ENCODE measurements at places on chromosomes 3 and 15.

GRCh38 chr3:39134305-39134704, 19.1 kb downstream of the CSRNP1 start:
- no peak for DNase-seq

GRCh38 chr3:133130168-133130567, 92.0 kb downstream of the TMEM108 start:
- DNase-seq, result no peak

DNA sequence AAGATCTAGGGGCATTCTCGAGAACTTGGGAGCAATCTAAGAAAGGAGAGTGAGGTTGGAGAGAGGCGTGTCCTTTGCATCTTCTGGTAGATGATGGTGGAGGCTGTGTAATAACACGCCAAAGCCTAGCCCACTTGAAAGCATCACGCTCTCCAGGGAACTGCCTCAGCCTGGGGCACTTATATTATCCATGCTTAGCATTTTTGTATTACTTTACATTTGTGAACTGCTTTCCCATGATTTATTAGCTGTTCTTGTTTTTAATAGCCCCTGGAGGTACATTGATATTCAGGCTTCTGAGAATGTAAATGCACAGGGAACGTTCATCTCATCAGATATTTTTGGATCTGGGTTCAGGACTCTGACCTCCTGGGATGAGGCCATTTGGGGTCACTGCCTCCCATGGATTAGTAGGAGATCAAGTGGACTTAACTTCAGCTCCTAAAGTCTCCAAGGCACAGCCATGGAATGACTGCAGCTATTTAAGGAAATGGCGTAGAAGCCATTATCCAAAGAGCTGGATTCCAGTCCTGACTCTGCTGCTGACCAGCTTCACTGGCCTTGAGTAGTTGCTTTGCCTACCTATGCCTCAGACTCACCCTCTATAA, 124.9 kb downstream of the LPP start:
- DNase-seq, result no peak

GRCh38 chr3:19769694-19770093, 164.3 kb downstream of the EFHB start:
- no peak for DNase-seq

DNA sequence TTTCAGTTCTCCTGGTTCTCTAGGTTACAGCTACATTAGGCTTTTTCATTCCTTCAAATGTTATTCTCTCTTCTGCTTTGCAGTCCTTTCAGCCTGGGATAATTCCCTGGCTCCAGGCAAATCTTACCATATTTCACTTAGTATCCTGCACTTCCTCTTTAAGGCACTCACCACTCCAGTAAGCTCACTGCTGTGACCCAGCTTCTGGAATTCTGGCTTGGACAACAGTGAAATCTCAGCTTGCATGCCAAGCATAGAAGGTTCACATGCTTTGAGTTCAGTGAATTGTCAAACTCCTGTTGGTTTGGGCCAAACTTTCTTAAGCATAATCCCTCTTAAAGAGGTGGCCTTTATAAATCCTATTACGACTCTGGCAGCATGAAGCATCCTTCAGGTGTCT, 69.4 kb downstream of the SCN10A start:
- no peak for DNase-seq

GRCh38 chr3:177041021-177041729, 156.1 kb downstream of the TBL1XR1 start:
- DNase-seq, result peak; percentile 59

- no peak for DNase-seq
Measured at GRCh38 chr3:8298021-8298954, 203.3 kb upstream of the LMCD1 start.

- DNase-seq, result peak; percentile 80
Measured at GRCh38 chr3:189355481-189356201, 183.9 kb downstream of the TPRG1 start.

- peak; percentile 42 for DNase-seq
Measured at GRCh38 chr3:4493941-4494894, 1.1 kb downstream of the ITPR1 start.

DNA sequence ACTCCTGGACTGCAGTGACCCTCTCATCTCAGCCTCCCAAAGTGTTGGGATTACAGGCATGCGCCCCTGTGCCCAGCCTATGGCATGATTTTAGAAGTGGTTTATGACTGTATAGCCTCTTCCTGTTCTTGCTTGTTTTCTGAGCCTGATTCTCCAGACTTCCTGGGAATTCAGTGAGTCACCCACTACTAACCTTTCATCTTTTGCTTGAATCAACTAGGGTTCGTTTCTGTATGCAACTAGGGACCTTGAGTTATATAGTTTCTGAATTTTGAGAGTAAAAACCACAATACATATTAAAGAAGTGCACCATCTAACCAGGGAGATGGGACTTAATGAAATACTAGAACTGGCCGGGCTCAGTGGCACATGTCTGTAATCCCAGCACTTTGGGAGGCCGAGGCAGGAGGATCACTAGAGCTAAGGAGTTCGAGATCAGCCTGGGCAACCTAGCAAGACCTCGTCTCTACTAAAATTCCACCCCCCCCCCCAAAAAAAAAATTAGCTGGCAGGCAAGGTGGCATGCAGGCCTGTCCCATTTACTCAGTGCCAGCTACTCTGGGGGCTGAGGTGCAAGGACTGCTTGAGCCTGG, 76.0 kb downstream of the ZNF609 start:
- DNase-seq, result peak; percentile 75

DNA sequence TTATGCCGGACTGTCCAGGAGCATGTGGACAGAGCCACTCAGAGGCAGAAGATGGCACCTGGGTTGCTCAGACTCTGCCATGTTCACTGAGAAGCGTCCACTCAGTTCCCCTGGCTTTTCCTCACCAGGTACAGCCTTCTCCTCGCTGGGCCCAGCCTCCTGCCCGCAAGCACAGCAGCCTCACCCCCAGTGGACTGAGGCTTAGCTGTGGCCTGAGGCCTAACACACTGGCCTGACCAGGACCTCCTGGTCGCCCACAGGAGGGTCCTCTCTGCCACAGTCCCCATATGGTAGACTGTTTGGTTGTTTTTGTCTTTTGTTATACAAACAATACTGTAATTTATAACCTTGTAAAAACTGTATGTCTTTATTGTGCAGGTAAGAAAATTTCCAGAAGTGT, 15.5 kb downstream of the HTR3C start:
- DNase-seq, result no peak

- DNase-seq, result no peak
Measured at GRCh38 chr3:101879102-101879501, 29.8 kb downstream of the NFKBIZ start.

- DNase-seq, result no peak
Measured at GRCh38 chr3:171845481-171846284, 2.5 kb downstream of the TMEM212 start.

GRCh38 chr3:184659797-184660301, 52.0 kb downstream of the MAGEF1 start:
- DNase-seq, result peak; percentile 4

DNA sequence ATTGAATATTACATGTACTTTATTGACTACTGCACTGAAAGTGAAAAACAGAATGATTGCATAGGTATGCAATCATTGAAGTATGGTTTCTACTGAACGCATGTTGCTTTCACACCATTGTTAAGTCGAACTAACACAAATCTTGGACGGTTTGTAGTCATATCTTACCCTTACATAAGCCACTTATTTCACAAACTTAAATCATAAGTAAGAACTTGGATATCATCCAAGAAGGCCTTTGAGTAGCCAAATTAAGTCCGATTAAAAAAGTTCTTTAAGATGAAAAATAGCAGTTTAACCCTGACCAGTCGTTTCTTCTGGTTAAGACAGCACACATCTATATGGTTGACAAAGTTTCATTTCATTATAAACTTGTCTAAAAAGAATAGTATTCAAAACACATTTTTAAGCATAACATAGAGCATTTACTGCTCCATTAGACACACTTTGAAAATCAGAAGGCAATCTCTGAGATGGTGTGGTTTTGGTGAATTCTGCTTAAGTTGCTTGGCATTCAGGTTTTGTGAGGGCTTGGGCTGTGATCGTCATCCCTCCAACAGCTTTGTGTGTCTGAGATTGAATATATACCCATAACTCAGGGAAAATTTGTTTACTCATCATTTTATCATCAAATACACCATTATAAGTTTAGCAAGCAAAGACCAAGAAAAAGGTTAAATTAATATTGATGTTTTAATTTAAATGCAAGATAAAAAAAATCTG, 92.2 kb downstream of the NFKBIZ start:
- peak; percentile 87 for DNase-seq

DNA sequence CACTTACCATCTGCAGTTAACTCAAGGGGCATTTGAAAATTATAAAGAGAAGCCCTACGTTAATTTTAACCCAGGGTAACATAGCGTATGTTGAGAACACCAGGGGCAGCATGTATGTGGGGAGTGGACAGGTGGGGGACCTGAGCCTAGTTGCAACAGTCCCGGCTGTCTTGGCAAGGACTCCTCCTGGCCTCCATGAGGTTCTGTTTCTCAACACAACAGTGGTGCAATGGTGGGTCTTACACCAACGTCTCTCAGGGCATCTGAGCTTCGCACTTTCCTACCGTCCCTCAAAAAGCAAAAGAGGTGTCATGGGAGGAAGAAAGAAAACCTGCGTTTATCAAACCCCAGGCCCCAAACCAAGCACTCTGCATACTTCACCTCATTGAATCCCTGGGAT, 50.6 kb downstream of the MGLL start:
- DNase-seq, result no peak

GRCh38 chr3:45741742-45742460, 52.7 kb downstream of the SACM1L start:
- DNase-seq, result no peak

- no peak for DNase-seq
Measured at GRCh38 chr15:64621056-64621455, 154.3 kb downstream of the RBPMS2 start.

- DNase-seq, result no peak
Measured at GRCh38 chr3:66280304-66280703, 59.5 kb downstream of the SLC25A26 start.

DNA sequence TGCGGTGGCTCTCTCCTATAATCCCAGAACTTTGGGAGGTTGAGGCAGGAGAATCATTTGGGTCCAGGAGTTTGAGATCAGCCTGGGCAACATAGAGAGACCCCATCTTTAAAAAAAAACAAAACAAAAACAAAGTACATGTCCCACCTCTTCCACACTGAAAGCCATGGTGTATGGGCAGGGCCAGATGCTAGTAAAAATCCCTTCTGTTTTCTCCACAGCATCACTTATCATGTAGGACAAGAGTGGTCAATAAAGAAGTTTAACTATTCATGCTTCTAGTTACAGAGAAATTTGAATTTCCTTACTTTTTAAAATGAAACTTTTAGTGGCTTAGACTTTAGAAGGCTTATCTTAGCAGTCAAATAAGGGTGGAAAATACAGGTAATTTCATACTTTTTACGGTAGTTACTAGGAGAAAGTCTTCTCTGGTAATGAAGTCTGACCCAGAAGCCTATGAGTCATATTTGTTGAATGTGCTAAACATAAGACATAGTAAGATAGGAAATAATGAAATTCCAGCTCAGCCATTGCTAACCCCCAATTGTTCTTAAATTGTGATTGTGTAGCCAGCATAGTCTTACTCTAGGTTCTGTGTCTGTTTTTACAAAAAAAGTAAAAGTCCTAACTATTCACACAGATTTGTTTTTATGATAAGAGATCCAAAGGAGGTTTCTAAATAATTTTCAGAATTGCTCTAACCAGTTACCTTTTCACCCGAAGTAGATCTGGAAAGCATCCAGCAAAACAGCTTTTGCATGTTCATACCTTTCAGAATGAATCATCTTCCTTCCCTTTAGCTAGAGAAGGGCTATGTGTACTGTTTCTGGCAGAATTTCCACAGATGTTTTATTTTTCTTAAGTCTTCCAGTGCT, 16.4 kb upstream of the ZNF609 start:
- DNase-seq, result peak; percentile 92

DNA sequence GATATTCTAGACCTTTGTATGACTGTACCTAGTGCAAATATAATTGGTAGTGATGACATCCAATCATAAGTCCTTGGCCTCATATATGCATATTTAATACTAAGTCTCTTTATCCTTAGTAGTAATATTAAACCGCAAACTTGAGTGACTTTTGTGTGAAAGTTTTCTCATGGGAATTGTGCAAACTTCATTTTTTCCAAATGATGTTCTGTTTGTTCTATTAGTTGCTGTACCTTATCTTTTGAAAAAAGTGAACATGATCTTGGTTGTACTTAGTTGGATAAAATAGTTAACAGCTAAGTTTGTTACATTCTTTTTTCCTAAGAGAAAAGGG, 43.2 kb downstream of the TMEM45A start:
- peak; percentile 60 for DNase-seq

- no peak for DNase-seq
Measured at GRCh38 chr15:53522991-53523390, 236.5 kb downstream of the WDR72 start.

- no peak for DNase-seq
Measured at GRCh38 chr3:141425523-141426233, 57.4 kb downstream of the ZBTB38 start.

DNA sequence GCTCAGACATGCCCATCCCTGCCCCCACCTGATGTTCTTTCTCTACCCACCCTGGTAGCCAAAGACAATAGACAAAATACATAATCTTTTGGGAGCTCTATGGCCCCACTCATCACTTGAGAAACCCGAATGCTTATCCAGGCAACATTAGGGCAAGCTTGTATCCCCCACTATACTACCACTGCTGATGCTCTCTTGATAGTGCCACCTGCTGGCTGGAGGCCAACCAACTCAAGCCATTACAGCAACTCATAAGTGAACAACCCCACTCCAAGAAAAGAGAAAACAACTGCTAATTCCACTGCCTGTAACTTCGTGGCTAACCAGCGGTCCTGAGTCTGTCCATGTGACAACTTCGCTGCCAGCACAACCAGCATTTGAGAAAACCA, 342.5 kb upstream of the TGFBR2 start:
- DNase-seq, result no peak

GRCh38 chr3:178736300-178736699, 200.1 kb downstream of the KCNMB2 start:
- DNase-seq, result no peak

DNA sequence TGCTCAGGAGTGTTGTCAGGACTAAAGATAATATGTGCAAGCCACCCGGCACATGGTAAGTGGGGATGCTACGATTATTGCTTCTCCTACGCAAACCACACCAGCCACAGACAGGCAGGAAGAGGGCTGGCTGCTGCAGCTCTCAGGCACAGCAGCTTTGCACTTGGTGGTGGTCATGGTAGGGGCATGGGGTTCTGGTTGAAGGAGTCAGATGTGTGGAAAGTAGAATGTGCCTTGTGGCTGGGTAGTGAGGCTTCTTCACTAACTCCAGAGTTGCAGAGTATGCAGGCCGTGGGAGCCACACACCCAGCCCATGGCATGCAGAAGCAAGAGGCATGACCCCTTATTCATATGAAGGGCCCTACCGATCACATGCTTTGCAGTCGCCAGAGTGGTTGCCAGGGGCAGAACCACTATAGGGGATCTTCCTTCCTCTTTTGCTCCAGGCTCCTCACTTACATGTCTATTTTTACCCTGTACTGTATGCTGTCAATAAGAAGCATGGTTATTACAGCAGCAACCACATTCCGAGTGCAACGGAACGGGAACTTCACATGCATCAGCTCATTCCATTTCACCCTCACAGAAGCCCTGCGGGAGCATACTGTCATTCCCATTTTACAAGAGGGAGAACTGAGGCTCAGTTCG, 59.2 kb upstream of the HERC1 start:
- no peak for DNase-seq

GRCh38 chr15:63414474-63415120, 33.0 kb upstream of the CA12 start:
- peak; percentile 26 for DNase-seq

Measured in cardiac fibroblast (primary cell).